ENCODE measurements at places on chromosomes 7 and 10. TPM values are rescaled to one million over a fixed set of nuclear protein-coding genes. Genes with fewer than 3 reads are reported as not detected.

The ZYX gene
- total RNA-seq: 37.9 TPM

The GPRIN2 gene
- not detected for total RNA-seq

The TMEM213 gene
- total RNA-seq: not detected

The ZPBP gene
- not detected for total RNA-seq

The MKX gene
- not detected for total RNA-seq

The WEE2 gene
- not detected for total RNA-seq

The TAS2R5 gene
- total RNA-seq: 0.53 TPM

The PVRIG gene
- not detected for total RNA-seq

The FZD1 gene
- 4.7 TPM for total RNA-seq

Measured in pulmonary artery endothelial cell (primary cell).